Omental fat pad (tissue), 4 donors: ENCODE measurements at places on chromosomes 1 and 21.

- no peak for DNase-seq
These were observed 38.5 kb upstream of the LAX1 start for GRCh38 chr1:203726417-203726867.

GRCh38 chr1:185409763-185410528, 92.9 kb upstream of the IVNS1ABP start:
- DNase-seq = no peak

DNA sequence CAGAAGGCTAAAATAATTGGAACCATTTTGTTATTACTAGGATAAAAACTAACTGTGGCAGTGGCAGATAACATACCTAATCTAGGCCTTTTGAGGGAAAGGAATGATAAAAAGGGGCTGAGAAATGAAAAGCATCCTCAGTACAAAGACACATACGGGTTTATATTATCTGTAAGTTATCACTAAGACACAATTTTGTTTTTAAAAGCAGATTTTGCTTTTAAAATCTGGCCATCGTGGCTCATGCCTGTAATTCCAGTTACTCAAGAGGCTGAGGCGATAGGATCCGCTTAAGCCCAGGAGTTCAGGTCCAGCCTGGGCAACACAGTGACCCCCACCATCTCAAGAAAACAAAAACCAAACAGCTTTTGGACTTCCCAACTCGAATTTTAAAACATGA, 24.8 kb upstream of the HP1BP3 start:
- DNase-seq = no peak

DNA sequence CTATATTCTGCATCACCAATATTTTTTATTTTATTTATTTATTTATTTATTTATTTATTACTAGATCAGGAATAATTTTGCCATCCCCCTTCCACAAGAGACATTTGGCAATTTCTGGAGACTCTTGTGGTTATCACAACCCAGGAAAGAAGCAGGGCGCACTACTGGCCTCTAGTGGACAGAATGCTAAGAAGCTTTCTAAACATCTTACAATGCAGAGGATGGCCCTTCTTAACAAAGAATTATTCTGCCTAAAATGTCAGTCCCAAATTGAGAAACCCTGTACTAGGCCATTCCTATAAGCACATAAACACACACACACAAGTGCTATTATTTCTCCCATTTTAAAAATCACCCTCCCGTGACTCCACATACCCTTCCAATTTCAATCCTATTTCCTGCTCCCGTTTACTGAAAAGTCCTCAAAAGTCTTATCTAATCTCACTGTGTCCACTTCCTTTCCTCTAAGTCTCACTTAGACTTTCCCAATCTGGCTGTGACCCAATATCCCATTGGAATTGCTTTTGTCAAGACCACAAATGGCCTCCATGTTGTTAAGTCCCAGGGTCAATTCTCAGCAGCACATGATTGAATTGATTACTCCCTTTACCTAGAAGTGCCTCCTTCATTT, 43.7 kb upstream of the RNF11 start:
- DNase-seq = peak; percentile 63

- DNase-seq = no peak
These were observed 114.0 kb downstream of the PPP1R12B start for GRCh38 chr1:202462342-202463076.

DNA sequence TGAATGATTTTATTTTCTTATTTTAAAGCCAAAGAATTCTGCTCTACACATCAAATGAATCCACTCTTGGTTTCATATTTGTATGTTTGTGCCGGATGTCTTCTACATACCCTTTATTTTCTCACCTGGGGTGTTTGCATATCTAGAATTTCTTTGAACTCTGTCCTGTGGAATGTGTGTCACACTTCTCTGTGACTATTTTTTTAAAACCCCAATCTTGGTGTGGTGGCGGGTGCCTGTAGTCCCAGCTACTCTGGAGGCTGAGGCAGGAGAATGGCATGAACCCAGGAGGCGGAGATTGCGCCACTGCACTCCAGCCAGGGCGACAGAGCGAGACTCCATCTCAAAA, 35.4 kb downstream of the CENPF start:
- DNase-seq = no peak

GRCh38 chr1:39148942-39149341, 55.6 kb upstream of the MACF1 start:
- DNase-seq = no peak

DNA sequence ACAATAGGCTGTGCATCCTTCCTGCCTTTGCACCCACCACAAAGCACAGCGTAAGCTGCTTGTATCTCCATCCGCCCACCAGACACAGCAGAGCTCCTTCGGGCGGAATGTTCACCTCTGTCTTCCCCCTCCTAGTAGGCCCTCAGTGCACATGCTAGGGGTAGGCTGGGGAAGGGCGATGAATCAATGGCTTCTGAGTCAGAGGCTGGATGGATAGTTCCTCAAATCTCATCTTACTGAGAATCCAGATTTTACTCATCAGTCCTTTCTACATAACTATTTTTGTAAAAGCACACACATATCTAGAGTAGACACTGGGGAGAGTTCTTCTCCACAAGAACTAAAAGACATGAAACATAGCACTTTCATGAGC, 73.8 kb downstream of the BCAR3 start:
- DNase-seq = no peak

DNA sequence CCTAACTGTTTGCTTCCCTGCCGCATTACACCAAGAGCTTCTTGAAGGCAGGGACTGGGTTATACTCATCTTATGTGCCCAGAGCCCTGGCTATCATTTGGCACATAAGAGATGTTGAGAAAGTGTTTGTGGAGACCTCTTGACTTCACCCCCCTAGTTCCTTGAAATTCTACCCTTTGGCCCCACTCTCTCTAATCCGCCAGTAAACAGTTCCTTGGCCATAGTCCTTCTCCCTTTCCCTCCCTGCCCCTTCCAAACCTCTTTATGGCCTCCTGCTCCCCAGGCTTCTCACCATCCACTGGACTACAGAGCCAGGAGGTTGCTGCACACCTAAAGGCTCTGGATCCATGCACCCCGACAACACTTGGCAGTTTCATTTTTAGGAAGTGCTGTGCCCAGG, 1.5 kb upstream of the CDK18 start:
- DNase-seq = no peak

GRCh38 chr1:98196012-98196411, 275.2 kb upstream of the DPYD start:
- DNase-seq = no peak

- no peak for DNase-seq
These were observed 853 bp upstream of the DOP1B start for GRCh38 chr21:36155603-36156338.

- no peak for DNase-seq
These were observed 21.1 kb downstream of the PYHIN1 start for GRCh38 chr1:158952416-158952815.

DNA sequence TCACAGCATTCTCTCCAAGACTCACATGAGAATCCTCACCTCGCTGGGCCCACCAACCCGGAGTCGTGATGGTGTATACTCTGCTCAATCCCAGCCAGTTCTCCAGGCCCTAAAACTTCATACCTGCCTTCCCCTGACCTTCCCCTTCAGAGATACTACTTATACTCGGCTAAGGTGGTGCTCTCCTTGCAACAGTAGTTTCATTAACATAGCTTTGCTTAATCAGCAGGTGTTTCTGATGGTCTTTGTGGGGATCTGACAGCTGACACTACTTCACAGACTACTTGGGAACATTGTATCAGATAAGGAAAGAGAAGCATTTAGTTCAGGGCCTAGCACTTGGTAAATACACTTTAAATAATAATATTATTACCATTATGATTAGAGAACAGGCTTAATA, 301.5 kb upstream of the DAB1 start:
- DNase-seq = no peak

- DNase-seq = no peak
These were observed 51.8 kb downstream of the DDAH1 start for GRCh38 chr1:85413169-85413568.

DNA sequence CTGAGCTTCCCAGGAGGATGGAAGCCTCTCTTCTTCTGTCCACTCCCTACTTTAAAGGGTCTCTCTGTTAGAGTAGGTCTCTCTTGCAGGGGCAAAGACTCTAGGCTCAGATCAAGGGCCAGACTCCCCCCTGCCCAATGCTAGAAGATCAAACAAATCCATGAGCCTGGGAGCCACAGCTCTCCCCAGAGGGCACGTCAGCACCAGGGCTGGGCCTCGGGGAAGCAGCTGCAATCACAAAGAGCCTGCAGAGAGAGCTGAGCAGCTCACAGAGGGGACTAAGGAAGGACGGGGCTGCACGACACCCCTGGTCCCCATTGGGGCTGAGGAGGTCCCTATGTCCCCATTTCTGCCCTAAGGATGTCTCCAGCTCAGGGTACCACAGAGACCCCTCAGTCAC, 3.9 kb downstream of the CNTN2 start:
- DNase-seq = no peak

GRCh38 chr1:147238053-147238902, 4.2 kb upstream of the CHD1L start:
- no peak for DNase-seq

- DNase-seq = no peak
These were observed 18.0 kb downstream of the PCP4 start for GRCh38 chr21:39885119-39885848.

GRCh38 chr1:30412241-30413110, 310.9 kb downstream of the MATN1 start:
- DNase-seq = no peak

GRCh38 chr1:26129778-26130177, 18.2 kb downstream of the PDIK1L start:
- no peak for DNase-seq

DNA sequence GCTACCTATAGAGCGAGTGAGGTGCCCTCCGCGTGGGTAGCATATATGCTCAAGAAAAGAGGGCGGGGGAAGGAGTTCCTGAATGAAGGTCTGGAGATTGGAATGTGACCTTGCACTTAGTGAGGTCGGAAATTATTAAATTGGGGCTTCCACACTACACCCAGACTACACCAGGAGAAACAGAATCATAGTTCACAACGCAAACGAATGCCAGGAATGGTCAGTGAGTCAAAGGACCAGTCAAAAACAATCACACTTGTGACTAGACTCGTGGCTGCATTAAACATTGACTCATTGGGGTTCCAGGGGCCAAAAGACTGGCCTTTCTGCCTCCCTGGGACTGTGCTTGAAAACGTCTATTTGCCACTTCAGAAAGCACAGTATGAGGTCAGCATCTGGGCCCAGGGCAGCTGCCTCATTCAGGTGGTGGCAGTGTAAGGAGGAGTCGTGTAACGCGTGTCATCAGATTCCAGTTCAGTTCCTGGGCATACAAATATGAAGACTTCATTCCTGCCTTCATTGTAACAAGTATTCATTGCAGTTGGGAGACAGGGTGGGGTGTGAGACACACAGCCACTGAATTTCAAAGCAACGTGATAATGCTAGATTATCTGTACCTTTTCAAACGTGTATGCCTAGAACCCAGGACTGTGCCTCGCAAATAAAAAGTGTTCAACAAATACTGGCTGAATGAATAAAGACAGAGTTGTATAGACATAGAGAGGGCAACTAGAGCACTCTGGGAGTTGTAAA, at the start of gene YOD1:
TSS of gene YOD1 (minus strand) at position 18 of the 753 bp plus-strand sequence. CDS start 178 bp downstream, outside the sequence.
- DNase-seq = no peak

- DNase-seq = no peak
These were observed 3.6 kb upstream of the GPR61 start for GRCh38 chr1:109535971-109536491.

GRCh38 chr1:10671090-10671489, 125.4 kb downstream of the CASZ1 start:
- no peak for DNase-seq

DNA sequence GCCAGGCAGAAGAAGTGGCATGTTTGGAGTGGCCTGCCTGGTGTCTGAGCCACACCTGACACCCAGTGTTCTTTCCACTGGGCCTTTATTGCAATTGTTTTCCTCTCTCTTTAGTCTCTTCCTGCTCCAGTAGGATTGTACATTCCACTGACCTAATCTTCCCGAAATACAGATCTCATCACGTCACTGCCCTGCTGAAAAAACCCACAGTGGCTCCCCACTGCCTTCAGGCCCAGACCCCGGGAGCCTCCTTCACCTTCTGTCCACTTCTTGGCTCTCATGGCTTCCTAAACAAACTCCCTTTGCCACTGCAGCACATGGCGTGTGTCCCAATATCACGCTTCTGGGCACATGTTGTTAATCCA, 25.3 kb upstream of the ATP5PO start:
- no peak for DNase-seq

- DNase-seq = no peak
These were observed 98.2 kb upstream of the ZNHIT6 start for GRCh38 chr1:85806236-85806965.

DNA sequence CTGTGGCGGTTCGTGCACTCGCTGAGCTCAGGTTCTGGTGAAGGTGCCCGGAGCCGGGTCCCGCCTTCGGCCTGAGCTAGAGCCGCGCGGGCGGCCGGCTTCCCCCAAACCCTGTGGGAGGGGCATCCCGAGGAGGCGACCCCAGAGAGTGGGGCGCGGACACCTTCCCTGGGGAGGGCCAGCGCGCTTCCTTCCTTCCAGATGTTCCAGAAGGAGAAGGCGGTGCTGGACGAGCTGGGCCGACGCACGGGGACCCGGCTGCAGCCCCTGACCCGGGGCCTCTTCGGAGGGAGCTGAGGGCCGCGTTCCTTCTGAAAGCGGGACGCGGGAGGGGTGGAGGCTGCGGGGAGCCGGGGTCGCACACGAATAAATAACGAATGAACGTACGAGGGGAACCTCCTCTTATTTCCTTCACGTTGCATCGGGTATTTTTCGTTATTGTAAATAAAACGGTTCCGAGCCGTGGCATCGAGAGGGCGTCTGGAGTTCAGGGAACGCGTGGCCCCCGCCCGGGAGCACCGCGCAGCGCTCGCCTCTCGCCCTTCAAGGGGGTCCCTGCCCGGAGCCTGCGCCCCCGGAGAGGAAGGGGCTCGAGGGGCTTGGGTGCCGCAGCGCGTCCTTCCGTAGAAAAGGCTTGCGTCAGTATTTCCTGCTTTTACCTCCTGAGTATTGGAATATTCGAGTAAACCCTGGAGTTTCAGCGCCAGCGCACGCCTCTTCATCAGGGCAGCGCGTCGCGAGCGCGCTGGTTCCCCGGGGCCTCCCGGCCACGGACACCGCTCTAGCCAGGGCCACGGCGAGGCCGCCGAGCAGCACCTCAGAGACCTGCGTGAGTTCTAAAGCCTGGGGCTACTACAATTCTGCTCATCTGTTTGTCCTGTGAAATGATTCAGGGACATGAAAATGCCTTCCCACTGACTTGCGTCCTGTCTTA, 11.5 kb downstream of the YBEY start:
- no peak for DNase-seq

DNA sequence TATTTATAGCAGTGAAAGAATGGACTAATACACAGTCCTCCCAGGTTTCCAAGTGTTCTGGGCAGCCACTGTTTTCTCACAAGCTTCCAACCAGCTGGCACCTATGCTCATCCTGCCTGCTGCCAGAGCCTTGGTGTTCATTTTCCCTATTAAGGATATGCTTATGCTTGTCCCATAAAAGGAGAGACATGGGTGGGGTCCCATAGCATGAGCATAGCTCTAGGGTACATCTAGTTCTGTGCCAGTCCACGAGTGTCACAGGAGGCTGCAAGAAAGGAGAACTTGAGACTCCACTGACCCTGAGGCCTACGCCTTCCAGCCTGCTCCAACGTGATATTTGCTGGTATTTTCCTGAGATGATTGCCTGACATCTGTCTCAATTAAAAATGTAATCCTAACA, 192.4 kb upstream of the PTGFR start:
- no peak for DNase-seq
